ENCODE measurements at places on chromosomes 11 and 22.

DNA sequence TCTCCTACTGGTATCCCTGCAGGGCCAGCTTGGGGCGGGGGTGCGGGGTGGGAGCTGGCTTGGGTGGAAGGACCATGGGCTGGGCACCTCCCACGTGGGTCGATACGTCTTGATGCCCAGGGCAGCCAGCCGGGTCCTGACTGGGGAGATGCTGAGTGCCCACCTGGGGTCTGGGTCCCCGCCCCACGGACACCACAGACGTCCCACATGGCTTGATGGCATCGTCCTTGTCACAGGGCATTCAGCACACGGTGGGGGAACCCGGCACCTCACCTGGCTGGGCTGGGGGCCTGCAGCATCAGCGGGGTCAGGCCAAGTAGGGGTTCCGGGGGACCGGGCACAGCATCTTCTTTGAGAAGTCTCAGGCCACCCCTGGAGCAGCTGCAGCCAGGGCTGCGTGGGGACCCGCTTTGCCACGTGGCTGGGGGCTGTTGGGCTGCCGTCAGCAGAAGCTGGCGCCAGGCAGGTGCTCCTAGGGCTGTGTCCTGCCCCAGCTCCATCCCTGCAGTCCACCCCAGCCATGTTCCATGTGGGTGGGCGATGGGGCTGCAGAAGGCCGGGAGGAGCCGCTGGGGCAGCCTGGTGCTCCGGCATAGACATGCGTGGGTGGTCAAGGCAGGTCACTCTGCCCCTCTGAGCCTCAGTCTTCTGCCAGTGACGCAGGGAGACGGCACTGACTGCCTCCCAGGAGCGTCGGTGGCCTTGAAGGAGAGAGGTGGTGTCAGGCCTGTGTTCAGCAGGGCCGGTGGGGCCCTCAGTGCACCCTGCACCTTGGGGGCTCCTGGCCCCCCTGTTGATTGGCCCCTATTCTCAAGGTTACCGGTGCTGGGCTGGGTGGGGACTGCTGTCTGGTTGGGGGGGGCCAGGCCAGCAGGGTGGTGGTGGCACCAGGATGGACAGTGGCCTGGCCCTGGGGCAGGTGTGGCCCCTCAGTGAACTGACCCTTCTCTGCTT is 8.4 kb downstream of the SELENOO start:
- DNase-seq = no peak

- no peak for DNase-seq
Measured at GRCh38 chr11:59271811-59272327, 59.1 kb upstream of the MPEG1 start.

DNA sequence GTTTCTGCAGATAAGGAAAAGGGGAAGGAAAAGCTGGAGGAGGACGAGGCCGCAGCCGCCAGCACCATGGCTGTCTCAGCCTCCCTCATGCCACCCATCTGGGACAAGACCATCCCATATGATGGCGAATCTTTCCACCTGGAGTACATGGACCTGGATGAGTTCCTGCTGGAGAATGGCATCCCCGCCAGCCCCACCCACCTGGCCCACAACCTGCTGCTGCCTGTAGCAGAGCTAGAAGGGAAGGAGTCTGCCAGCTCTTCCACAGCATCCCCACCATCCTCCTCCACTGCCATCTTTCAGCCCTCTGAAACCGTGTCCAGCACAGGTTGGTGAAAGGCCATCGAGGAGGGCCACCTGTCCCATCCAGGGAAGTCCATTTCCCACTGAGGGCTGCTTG is 5.6 kb downstream of the TEF start:
- DNase-seq = no peak

GRCh38 chr11:112315057-112315720 is 54.5 kb upstream of the PLET1 start:
- DNase-seq = no peak

DNA sequence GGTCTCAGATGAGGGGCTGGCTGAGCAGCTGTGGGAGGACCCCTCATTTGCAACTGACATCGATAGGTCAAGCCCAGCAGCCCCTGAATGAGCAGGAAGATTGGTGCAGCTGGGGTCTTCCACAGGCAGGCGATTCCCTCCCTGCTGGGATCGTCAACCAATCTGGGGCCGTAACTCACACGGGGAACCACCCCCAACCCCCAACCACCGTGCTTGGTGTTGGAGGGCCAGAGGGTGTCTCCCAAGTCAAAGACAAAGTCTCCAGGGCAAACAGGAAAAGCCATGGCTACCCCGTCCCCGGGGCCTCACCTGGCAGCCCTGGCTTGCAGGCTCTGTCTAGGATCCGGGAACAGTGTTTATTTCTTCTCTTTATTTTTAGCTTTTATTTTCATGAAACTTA is 26.9 kb upstream of the SCUBE1 start:
- no peak for DNase-seq

All from CD4-positive, alpha-beta T cell (primary cell).